CD4-positive, alpha-beta memory T cell (primary cell): ENCODE measurements at places on chromosomes 6 and 20.

- no peak for DNase-seq
Observed at GRCh38 chr6:64034291-64034690, 398.7 kb downstream of the PHF3 start.

DNA sequence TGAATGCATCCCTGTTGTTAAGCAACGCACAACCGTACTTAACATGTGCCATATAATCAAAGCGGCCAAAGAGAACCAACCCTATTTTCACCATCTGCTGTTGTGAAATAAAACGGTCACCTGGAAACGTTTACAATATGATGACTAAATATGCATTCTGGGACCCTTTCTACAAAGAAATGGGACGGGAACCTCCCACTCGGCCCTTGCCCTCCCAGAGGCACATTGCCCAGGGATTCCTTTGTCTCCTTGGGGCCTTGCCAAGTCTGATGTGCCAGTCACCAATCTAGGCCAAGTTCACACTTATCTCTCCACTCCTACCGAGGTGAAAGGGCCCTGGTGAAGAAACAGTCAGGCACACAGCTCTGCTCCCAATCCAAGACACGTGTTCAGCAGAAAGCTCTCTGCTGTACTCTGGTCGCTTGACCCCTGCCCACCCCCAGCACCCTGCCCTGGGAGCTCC is 427.4 kb upstream of the JARID2 start:
- DNase-seq = no peak

- DNase-seq = no peak
Observed at GRCh38 chr6:122077603-122078002, 321.8 kb upstream of the HSF2 start.

DNA sequence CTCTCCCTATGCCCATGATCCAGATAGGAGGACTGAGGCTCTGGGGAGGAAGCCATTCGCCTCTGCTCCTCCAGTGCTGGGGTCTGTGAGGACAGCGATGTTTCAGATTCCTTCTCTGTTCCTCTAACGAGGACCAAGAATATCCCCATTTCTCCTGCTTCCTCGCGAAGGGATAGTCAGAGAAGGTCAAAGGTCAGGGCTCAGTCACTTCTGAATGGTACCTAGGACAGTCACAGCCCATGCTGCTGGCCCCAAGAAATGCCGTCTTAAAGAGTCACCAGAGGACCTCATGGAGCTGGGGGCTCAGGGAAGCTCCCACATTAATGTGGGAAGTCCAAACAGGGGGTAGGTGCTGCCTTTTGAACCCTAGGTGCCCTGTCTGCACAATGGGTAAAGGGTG is 2.1 kb downstream of the FOXS1 start:
- DNase-seq = no peak

- no peak for DNase-seq
Observed at GRCh38 chr20:9480066-9480465, 34.3 kb upstream of the LAMP5 start.

- DNase-seq = no peak
Observed at GRCh38 chr20:18364768-18365167, 76.4 kb downstream of the ZNF133 start.

- no peak for DNase-seq
Observed at GRCh38 chr20:23533161-23533560, 35.1 kb downstream of the CST9L start.

DNA sequence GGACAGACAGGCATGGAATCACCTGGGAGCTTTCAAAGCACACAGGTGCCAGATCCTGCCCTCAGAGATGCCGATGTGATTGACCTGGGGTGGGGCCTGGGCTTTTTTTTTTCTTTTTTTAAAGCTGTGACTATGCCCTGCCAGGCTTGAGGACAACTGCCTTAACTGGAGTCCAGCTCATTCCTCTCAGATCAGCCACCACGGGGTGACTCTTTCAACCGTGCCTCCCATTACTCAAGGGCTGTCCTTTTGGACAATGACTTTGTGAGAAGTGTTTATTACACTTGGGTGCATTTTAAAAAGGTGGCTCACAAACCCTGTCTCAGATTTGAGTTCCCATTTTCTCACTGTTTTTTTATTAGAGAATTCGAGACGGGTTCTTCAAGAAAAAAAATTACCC is 57.1 kb upstream of the RALY start:
- DNase-seq = no peak

DNA sequence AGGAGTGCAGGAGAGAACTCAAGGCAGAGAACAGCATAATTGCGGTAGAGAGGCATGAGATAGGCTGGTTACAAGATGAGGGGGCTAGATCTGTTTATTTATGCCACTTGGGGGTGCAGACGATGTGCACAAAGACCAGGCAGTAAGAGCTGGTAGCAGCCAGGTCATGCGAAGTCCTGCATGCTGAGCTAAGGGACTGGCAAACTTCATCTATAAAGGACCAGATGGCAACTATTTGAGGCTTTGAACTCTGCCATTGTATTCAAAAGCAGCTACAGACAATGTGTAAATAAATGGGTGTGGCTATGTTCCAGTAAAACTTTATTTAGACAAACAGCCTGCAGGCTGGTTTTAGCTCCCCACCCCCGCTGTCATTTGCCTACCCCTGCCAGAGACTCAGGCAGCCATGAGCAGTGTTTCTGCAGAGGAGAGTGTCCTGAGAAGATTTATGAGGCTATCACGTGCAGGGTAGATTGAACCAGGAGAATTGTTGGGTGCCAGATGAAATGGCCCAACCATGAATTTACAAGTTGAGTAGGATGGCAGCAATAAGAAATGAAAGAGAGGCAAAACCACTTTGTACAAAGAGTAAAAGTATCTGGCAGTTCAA is 253.4 kb upstream of the MOCS1 start:
- no peak for DNase-seq

DNA sequence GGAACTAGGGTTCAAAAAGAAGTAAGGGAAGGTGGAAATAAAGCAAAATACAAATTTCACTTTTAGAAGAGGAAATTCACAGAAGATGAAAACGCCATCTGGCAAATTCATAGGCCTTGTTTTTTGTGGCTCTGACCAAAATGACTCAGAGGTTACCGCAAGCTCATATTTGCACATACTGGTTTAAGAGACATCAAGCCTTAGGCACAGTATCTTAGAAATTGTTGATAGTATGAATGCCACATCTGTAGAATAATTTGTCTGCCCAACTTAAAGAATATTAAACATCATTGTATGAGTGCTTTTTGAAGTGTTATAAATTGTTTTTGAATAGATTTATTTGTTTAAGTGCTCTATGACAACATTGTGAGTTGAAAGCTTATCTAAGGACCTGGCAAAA is 10.6 kb downstream of the TAAR1 start:
- peak; percentile 22 for DNase-seq

GRCh38 chr20:32356622-32357374 is 1.3 kb upstream of the ASXL1 start:
- DNase-seq = no peak

DNA sequence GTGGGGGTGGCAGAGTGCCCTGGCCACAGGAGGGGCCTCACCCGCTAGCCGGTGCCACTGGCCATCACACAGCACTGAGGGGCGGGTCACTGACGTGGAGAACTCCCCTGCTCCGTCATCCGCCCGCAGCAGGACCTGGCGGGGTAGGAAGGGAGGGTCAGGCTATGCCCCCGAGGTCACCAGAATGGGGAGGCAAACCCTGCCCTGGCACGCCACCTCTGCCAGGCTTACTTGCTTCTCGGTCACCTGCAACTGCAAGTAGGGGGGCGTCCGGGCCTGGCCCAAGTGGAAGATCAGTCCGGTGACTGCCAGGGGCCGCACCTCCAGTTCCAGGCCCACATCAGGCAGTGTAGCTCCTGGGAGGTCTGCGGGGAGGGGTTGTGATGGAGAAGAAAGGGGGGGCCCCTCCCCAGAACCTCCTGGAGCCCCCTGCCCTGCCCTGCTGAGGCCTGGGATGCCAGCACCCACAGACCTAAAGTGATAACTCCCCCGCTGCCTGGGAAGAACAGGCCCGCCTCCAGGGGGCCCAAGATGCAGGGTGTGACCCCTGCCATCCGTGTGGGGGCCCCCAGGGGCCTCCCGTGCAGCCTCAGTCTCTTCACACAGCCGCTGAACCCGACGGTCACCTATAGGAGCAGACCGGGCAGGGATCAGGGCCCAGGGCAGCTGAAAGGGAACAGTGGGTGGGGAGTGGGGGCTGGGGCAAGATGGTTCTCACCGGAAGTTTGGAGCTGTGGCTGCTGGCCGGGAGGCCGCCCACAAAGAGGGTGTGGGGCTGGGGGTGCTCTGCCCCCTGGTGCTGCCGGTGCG is 7.4 kb downstream of the ADRM1 start:
- no peak for DNase-seq

DNA sequence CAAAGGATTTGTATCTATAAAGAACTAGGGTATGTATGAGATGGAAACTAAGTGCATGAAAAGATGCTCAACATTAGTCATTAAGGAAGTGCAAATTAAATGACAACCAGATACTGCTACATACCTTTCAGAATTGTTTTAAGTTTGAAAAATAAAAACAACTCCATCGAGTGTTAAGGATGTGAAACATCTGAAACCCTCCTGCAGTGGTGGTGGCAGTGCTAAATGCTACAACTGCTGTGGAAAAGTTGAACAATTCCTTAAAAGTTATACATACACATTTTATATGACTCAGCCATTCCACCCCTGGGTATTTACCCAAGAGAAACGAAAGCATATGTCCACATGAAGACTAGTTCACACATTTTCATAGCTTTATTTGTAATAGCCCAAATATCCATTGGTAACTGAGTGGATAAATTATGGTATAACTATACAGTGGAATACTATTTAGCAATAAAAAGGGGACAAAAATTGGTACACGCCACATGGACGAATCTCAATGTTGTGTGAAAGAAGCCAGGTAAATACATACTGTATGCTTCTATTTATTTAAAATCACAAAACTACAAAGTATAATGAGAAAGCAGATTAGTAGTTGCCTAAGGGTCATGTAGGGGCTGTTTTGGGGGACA is 10.6 kb downstream of the ARMH2 start:
- DNase-seq = no peak

DNA sequence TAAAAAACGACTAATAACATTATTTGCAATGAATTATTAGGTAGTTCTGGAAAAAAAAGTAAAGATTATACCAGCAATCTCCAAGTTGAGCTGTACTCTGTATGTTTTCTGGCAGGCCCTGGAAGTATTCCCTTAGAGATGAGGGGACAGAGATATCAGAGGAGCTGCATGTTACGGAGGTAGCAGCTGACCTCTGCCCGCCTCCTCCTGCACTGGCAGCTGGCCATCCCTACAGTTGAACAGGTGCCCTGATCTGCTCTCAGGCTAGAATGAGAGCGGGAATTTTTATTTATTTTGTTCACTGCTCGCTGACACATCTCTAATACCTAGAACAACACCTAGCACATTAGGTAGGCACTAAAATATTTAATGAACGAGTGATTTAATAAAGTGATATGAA is 23.1 kb downstream of the FBXL4 start:
- no peak for DNase-seq

DNA sequence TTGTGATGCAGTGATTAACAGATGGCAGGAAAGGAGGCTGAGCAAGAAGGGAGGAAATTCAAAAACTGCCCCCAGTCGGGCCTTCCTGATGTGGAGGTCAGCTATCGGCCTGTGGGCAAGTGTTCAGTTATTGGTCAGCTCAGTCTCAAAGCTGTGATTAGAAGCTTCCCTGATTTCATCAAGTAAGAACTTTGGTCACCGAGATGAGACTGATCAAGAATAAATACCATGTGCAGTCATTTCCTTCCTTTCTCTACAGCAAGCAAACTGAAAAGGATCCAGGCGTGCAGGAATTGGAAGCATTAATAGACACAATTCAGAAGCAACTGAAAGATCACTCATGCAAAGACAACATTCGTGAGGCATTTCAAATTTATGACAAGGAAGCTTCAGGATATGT is 69.7 kb downstream of the EFHC1 start:
- no peak for DNase-seq

GRCh38 chr6:118770112-118770788 is 118.9 kb upstream of the CEP85L start:
- DNase-seq = no peak

GRCh38 chr20:35617397-35618262 is 2.0 kb downstream of the SPAG4 start:
- DNase-seq = peak; percentile 15

DNA sequence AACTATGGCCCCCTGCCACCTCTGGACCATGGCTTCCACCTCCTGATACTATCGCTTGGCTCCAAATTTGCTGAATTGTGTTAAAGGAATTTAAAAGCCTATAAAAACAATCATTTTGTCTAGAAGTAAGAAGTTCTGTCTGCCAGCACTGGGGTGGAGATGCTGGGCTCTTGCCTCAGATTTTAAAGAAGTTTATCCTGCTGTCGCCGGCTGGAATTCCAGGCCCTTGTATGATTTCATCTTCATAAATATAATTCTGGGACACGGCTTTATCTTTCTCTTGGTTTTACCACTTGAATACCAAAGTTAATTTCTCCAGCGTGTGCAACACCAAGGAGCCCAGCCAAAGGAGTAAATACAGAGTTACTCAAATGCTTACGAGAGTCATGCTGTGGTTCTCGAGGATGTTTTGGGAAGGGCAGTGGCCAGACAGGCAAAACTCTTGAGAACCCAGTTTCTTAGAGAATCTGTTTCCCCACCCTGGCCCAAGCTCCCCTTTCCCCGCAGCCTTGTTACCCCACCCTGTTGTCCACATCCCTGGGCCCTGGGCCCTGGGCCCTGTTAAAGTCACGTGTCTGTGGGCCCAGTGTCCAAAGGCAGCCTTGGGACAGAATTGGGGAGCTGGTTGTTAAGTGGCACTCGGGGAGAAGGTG is 31.9 kb downstream of the C6orf89 start:
- no peak for DNase-seq

GRCh38 chr6:80003826-80004172 is 650 bp upstream of the TTK start:
- no peak for DNase-seq

GRCh38 chr6:25691894-25692293 is 39.9 kb downstream of the SCGN start:
- DNase-seq = no peak

DNA sequence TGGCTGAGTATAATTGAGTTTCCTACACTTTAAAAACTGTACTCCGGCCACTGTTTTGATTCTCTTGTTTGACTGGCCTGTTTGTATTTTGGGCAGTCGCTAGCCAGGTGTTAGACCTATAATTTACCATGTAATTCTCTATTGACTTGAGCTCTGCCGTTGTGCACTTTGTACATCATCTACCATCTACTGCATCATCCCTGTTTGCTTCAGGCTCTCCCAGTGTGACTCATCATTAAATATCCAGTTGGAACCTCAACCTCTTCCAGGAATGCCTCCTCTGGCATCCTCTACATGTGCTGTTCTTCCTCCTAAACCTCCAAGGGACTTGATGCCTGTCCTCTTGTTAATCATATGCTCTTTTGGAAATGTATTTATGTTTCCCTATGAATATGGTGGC is 72.3 kb downstream of the FARS2 start:
- no peak for DNase-seq

GRCh38 chr6:68122032-68122431 is 513.0 kb upstream of the ADGRB3 start:
- DNase-seq = no peak

- no peak for DNase-seq
Observed at GRCh38 chr6:12012038-12012557, at the start of gene HIVEP1. HIVEP1 (plus strand) TSS chr6:12012312; CDS start chr6:12015629, 3,317 bp downstream.

- DNase-seq = no peak
Observed at GRCh38 chr20:58612121-58612691, 38.9 kb upstream of the STX16 start.

- DNase-seq = no peak
Observed at GRCh38 chr6:71404145-71404966, 115.7 kb downstream of the OGFRL1 start.

GRCh38 chr6:73985891-73986290 is 289.9 kb downstream of the CD109 start:
- DNase-seq = no peak

- no peak for DNase-seq
Observed at GRCh38 chr6:156917213-156917612, 140.0 kb downstream of the ARID1B start.
